ENCODE measurements at places on chromosomes 1 and 21.

- no peak for DNase-seq
These were observed 29.3 kb downstream of the ERG start for GRCh38 chr21:38468989-38469388.

DNA sequence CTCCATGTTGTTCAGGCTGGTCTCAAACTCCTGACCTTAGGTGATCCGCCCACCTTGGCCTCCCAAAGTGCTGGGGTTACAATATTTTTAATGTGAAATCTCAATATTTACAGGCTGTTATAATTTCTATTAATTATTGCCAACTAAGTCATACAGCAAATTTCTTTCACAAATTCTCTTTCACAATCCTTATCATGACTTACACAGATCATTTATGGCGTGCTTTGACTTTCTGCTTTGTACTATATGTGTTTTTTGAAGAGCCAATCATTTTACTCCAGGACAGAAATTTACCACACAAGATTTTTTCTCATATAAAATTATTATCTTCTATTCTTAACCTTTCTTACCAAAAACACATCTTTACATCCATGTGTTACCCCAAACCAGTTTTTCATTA, 1729.9 kb downstream of the NCAM2 start:
- no peak for DNase-seq

DNA sequence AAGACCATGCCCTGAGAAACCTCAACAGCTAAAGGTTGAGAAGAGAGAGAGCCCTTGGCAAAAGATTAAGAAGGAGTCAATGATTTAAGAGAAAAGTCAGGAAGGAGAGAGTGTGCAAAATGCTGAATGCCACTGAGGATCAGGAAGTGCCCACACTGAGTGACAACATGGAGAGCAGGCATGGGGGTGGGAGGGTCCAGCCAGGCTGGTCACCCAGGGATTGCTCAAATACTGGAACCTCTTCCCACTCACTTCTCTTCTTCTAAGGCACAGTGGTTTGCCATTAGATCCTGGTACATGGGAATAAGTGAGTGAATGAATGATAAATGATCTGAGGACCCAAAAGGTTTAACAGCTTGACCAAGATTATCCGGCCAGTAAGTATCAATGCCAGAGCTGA, 11.1 kb downstream of the PRR9 start:
- no peak for DNase-seq

DNA sequence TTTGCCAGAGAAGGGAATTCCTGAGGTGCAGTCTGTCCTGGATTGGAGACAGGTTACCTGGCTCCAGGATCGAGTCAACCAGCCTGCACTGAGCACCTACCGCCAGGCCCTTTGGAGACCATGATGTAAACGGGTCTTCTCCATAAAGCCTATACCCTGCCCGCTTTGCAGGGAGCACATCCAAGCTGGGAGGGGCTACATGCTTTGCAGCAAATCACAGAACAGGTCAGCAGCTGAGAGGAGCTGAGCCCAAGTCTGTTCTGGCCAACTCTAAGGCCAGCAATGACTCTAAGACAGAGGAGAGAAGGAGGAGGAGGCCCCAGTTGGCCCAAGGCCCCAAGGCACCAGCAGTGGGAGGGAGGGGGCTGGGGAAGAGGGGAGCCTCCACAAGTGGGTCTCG, 15.5 kb upstream of the RSPO1 start:
- no peak for DNase-seq

DNA sequence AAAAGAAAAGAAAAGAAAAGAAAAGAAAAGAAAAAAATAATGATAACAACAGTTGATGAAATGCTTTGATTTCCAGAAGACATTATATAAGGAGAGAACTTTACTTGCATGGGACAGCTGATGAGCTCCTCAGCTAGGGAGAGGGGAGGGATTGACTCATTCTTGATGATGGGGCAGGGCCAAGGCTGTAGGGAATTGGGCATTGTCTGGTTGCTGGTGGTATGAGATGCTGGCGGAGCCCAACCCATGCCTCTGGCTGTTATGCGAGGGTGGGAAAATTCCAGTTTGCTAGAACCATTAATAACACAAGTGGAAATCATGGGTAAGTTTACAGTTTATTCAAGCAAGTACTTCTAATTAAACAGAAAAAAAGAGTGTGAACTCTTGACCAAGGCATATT, 36.0 kb upstream of the KIF26B start:
- DNase-seq = no peak

DNA sequence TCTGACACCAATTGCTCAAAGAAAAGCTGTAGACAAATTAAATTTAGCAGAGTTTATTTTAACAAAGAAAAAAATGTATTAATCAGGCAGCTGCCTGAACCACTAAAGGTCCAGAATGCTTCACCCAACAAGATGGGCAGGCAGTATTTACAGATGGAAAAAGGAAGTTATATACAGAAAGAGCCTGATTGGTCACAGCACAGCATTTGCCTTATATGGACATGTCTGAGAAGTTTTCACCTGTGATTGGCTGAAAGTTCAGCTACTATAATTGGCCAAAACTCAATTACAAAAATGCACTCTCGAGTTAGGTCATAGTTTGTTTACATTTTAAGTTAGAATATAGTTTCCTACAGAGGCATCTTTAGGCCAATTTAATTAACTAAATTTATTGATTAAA, 15.1 kb upstream of the FMO1 start:
- no peak for DNase-seq

- no peak for DNase-seq
These were observed 67.7 kb upstream of the TLR5 start for GRCh38 chr1:223210788-223211120.

DNA sequence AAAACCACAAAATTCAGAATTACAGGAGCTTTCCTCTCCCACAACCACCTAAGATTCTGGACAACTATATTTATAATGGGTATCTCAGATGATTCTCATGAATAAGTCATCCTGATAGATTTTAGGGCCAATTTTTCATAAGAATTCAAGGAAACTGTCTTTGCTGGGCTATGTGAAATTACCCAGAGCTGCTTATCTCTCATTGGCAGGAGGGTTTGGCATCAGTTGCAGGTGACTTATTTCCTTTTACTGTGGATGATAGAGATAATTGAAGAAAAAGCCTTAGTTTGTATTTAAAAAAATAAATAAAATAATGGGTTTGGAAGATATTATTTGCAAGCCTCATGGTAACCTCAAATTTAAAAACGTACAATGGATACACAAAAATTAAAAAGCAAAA, 38.2 kb upstream of the WDR26 start:
- no peak for DNase-seq

DNA sequence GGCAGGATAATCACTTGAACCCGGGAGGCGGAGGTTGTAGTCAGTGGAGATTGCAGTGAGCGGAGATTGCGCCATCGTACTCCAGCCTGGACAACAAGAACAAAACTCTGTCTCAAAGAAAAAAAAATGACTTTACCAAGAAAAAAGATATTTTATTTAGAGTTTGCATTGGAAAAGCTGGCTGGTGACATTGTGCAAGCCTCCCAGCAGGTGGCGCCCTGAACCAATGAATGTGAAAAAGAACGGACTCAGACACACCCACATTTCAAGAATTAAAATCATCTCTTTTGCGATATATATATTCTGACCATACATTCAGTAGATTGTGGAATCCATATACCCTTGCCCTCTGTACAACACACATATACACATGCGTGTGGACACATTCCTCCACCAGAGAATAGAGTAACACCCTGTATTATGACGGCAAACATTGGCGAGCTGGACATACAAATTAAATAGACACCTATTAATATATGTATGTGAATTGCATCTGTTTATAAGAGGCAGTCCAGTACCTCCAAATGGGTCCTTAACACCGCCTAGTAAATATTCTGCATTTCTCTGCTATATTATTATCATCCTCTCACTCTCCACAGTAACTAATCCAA, 39.0 kb upstream of the CADM3 start:
- DNase-seq = peak; percentile 71

DNA sequence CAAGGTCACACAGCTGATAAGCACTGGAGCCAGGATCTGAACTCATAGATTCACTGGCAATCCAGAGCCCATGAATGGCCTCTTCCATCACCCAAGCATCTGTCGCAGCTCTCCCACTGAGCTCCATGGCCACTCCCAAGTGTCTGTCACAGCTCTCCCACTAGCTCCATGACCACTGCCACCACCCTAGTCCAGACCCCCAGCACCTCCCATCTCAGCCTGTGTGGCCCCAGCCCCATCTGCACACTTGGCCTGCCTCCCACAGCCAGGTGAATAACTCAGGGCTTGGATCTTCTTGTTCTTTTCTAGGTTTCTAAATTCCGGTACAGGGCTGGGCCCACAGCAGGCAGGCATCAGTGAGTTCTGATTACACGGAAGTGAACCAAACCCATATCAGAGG, 76.0 kb downstream of the GLIS1 start:
- DNase-seq = no peak

DNA sequence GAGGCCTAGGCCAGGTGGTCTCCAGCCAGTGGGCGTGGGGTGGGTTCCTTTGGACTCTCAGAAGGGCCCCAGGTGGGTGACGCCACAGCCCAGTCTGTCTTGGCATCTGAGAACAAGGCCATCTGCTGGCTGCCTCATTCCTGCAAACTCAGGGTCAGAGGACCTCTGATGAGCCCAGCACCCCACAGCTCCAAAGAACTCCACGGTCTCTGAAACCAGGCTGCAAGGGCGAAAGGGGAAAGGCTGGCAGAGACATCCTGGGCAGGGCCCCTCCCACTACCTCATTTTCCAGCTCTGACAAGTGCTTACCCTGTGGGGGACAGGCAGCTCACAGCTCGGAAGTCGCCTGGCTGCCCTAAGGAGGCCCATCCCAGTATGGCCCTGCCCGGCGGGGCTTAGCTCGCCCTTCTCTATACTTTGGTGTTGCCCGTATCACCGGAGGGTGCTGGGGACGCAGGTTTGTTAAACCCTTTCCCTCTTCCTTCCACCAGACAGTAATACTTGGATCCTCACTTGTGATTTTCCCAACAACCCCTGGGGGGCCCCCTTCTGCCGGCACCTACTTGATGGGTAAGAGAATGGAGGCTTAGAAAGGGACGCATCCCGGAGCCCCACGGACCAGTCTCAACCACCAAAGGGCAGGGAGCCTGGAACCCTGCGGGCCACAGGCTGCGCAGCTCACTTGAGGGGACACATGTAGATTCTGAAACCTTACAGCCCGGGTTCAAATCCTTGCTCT, 10.9 kb upstream of the EDN2 start:
- no peak for DNase-seq

DNA sequence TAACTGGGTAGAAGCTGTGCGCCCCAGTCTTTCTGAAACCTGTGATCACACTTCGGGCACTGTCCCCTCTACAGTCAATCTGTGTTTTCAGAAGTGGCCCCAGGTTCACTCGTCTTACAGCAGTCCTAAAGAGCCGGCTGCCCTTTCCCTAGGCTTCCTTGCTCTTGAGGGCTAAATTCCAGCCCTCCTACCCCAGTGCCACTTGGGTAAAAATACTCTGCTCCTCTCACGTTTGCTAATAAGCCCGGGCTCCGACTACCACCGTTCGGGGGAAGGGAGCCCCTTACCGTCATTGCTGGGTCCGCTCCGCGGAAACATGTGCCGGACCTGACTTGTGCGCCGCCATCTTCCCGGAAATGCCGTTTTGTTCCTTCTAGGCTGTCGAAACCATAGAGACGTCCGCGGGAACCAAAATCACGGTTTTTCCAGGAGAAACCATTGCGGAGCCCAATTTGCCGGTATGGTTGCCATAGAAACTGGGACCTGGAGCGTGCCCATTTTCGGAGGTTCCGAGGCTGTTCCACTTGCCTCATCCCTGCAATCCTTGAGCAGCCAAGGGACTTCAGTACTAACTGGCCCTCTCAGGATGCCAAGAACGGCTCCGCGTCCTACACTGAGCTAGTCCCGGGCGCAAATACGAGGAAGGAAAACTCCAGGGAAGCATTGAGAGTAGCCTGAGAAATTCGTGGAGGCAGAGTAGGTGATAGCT, at the start of gene GPATCH4:
Gene GPATCH4 (minus strand): TSS at position 358 of the 709 bp plus-strand sequence.
- DNase-seq = peak; percentile 59

DNA sequence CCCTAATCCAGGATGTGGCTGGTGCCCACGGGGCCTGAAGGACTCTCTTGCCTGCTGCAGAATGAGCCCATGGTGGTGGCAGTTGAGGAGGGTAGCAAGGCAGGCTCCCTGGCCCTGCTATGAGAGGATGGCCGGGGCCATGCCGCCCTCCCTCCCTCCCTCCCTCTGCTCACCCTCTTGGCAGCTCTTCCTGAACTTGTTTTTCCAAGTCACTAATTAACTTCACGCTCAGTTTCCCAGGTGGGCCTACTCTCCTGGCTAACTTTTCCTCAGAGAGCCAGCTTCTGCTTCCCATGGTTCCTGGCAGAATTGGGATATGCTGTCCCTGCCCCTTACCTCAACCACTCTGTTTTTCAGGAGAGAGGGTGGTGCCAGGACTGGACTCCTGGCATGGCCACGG, 10.2 kb downstream of the KCNC4 start:
- DNase-seq = no peak

- no peak for DNase-seq
These were observed 37.6 kb downstream of the MORN1 start for GRCh38 chr1:2353551-2354438.

- no peak for DNase-seq
These were observed 424.5 kb upstream of the DAB1 start for GRCh38 chr1:57848406-57848805.

DNA sequence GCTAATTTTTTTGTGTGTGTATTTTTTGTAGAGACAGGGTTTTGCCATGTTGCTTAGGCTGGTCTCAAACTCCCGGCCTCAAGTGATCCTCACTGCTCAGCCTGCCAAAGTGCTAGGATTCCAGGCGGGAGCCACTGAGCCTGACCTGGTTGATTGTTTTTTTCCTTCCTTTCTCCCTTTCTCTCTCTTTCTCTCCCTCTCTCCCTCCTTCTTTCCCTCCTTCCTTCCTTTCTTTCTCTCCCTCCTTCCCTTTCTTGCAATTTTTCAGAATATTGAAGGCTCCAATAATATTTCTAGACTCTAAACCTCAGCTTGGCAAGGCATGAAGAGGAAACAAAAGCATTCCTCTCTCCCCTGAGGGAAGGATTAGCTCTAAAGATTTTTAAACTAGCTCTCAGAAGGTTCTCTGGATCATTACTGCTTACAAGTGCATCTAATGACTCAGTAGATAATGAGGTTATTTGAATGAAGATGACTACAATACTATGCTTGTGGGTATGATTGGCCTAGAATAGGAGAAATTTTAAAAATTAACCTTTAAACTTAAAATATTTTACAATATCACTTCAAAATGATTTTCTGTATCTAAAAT, 68.5 kb upstream of the GADD45A start:
- DNase-seq = no peak

DNA sequence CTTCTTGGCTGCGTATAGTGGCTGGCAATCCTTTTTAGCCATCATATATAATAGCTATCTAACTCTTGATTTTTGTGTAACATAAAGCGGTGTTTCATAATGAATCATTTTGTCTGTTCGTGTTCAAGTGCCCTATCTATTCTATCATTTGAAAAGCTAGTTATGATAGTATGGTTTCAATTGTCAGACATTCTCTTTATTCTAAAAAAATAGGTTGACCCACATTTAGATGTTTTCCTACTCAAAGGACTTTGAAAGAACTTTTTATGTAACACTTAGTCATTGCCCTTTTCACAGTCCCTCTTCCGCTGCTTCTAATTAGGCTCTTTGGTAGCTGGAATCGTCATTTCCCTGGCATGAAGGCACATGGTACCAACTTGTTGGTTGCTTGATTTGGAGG, 272.2 kb upstream of the B3GALT2 start:
- DNase-seq = no peak

- no peak for DNase-seq
These were observed 18.8 kb upstream of the ECE1 start for GRCh38 chr1:21308847-21309652.

GRCh38 chr1:155623357-155623756, 13.3 kb downstream of the MSTO1 start:
- DNase-seq = no peak

All from activated T-cell treated with anti-CD3 and anti-CD28 coated beads for 1 hour (primary cell).